ENCODE measurements at places on chromosomes 2 and 18.

DNA sequence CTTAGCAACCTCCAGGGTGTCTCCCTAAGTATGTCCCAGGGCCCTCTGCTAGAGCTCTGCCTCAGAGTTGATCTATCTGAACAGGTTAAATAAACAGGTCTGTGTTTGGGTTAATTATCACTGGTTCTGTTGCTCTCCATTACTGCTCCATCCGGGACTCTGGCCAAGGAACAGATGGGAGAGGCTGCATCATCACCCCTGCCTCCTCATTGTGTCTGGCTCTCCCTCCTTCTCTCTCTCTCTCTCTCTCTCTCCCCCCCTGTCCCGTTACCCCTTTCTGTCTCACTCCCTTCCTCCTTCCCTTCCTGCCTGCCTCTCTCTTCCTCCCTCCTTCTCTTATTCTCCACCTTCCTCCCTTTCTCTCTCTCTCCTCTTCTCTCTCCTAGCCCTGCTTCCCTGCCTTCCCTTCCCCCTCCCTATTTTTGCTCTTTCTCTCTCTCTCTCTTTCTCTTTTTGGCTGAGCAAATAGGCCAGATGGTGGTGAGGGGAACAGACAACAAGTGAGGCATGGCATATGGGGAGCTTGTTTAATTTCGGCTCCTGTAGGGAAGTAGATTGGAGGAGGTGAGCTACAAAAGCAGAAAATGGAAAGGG lies 62.1 kb downstream of the SETBP1 start:
- DNase-seq: no peak

DNA sequence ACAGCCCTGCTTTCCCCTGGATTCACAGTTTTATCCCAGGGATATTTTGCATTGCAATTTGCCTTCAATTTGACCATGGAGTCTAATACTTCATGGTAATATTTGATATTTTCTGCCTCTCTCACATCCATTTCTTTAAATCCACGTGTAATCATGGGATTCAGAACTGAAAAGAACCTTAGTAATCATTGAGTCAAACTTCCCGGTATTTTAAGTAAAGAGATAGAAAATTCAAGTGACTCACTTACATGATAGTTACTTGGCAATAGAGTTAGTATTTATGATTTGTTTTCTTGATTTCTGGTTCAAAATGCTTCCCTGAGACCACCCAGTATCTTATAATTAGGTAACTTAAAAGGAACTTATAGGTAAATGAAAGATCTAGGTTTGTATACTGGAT lies 33.7 kb upstream of the CDC42EP3 start:
- DNase-seq: no peak

GRCh38 chr2:13654416-13654815 lies 937.7 kb downstream of the TRIB2 start:
- DNase-seq: no peak

GRCh38 chr2:234708717-234709116 lies 211.8 kb upstream of the ARL4C start:
- DNase-seq: no peak

DNA sequence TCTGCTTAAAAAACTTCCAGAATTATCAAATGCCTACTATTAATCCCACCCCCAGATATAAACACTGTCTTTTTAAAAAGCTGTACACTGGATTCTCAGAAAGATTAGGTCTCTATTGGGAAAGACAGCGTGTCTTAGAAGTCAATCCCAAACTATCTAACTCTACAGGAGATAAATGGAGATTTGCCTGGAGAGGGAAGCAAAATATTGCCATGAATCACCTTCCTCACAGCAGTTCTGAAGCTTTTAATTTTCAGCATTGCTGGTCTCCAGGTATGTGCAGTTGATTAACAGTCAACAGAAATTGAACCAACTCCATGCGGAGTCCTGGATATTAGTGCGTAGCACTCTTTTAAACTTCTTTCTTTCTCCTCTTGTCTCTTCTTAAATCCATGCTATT lies 122.2 kb downstream of the DSC3 start:
- no peak for DNase-seq

- DNase-seq: no peak
These were observed 25.4 kb downstream of the TYMS start for GRCh38 chr18:682833-683232.

DNA sequence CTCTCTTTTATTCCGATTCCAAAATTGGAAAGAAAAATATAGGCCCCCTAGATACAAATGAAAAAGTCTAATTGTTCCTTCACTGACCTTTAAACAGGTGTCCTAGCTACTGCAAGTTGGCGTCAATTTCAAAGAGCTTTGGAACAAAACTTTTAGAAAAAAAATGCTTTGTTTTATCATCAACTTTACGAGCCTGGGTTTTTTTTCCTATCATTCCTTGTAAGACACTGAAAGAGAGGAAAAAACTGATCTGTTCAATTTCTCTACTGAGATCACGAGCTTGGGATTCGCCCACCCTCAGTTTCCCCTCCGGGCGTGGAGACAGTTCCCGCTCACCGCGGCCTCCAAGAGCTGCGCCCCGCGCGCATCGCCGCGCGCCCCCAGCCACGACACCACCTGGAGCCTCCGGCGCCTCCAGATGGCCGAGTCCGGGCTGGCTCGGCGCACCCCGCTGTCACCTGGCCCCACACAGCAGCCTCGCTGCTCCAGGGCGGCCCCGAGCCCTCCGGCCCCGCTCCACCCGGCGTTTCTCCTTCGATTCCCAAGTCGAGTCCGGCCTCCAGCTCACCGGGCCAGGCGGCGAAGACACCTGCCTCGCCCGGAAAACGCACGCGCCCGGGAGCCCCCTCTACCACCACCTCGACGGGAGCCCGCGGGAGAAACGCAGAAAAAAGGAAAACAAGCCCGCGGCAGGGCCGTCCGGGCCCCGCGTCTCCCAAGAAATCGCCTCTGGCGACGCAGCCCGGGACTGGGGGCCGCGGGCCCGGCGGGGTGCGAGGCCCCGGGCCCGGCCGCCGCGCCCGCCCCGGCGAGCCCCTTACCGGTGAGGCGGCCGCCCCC lies 656 bp downstream of the TBC1D8 start:
- peak; percentile 37 for DNase-seq

DNA sequence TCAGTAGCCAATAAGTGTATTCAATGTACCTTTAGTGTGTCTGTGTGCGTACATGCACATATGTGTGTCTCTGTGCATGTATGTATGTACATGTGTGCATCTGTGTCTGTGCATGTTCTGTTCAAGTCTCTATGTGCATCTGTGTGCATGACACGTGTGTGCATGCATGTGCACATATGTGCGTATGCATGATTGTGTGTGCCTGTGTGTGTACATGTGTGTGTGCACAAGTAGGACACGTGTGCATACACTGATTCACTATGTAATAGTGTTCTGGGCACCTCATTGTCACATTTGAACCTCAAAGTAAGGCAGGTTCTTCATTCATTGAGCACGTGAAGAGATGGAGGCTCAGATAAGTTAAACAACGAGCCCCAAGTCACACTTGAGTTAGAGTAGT lies 142.6 kb upstream of the COPS8 start:
- no peak for DNase-seq

DNA sequence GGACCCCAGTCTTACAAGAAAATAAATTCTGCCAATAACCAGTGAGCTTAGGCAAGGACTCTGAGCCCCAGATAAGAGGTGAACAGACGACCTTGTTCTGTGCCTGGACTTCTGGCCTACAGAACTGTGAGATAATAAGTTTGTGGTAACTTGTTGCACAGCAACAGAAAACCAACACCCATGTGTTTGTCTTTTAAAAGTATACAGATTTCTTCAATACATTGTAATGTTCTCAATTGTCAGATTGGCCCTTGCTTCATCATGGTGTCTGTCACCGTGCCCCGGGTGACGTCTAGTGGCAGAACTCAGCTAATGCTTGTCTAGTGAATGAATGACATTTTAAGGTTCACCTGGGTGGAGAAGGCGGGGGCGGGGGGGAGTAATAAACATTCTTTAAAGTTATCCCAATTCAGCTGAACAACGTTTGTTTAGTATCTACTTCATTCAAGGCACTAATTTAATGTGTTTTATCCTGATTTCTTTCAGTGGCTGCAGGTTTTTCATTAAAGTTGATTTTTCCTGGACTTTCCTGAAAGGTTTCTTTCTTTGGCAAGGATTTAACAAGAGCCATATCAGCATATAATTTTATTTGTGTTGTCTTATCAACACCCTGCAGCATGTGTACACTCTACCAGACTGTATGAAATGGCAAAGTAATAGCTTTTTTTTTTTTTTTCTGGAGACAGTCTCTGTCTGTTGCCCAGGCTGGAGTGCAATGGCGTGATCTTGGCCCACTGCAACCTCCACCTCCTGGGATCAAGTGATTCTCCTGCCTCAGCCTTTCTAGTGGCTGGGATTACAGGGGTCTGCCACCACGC lies 123.8 kb upstream of the DLX2 start:
- DNase-seq: no peak

GRCh38 chr18:72187956-72188355 lies 356.2 kb downstream of the CBLN2 start:
- DNase-seq: no peak

GRCh38 chr18:44852818-44853217 lies 172.1 kb downstream of the SETBP1 start:
- no peak for DNase-seq

DNA sequence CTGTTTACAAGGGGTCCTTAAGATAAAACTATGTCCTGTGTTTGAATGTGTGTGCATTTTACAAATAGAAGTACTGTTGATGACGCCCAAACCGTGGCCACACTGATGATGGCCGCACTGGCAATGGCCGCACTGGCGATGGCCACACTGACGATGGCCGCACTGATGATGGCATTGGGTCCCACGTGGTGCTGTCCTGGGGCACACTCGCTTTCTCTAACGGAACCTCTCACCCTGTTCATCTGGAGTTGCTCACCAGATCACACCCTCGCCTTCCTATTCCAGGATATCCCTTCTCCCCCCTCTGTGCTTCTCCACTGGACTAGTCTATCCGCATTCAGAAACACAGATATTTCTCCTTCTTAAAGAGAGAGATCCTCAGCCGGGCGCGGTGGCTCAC lies 192.4 kb downstream of the EIPR1 start:
- no peak for DNase-seq

- DNase-seq: no peak
These were observed 865.1 kb upstream of the VRK2 start for GRCh38 chr2:57181315-57182038.

GRCh38 chr2:159164457-159164911 lies 122.0 kb downstream of the WDSUB1 start:
- no peak for DNase-seq

GRCh38 chr18:70290482-70291294 lies 1.8 kb downstream of the SOCS6 start:
- no peak for DNase-seq

GRCh38 chr18:63099848-63100629 lies 219.5 kb downstream of the BCL2 start:
- DNase-seq: no peak

- DNase-seq: no peak
These were observed 136.4 kb downstream of the GLI2 start for GRCh38 chr2:120871881-120872620.

GRCh38 chr2:111636905-111637304 lies 247.1 kb downstream of the ANAPC1 start:
- DNase-seq: no peak

GRCh38 chr2:238220892-238221521 lies 17.5 kb upstream of the ILKAP start:
- DNase-seq: no peak

- DNase-seq: no peak
These were observed 23.3 kb downstream of the REEP1 start for GRCh38 chr2:86314125-86314524.

- no peak for DNase-seq
These were observed 51.0 kb upstream of the TMEM18 start for GRCh38 chr2:728165-728564.

GRCh38 chr2:381941-382727 lies 94.2 kb upstream of the ALKAL2 start:
- no peak for DNase-seq

DNA sequence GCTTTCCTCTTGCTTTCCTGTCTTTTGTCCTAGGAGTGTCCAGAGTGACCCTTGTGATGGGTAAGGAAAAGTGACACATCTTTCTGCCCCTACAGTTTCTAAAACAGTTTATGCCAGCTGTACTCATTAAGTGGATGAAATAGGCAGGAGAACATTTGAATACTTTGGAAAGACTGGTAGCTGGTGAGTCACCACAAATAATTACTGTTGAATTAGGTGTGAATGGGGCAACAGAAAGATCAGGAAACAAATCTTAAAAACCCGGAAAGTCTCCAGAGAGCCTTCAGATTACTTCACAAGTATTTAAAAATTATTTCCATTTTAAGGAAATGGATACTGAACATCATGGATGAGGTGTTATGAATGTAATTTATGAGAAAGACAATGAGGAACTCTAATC lies 278.5 kb downstream of the CLIP4 start:
- no peak for DNase-seq

GRCh38 chr2:10829299-10829698 lies 16.7 kb upstream of the PDIA6 start:
- DNase-seq: no peak

DNA sequence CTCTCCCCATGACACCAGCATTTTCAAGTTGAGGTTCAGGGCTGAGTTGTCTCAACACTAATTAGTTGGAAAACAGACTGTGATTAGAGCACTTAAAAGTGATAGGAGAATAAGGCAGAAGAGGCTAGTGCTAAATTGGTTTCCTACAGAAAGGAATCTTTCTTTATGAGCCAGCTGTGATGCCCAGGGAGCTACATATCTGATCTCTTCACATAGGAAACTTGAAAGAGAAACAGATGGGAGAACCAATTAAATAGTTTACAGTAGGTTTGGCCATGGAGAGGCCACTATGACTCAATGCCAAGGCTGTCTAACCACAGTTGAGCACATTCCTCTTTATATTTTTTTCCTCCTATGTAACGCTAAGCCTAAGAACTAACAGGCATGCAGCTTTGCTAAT lies 418.3 kb upstream of the CYRIA start:
- no peak for DNase-seq

- no peak for DNase-seq
These were observed 594.0 kb upstream of the VRK2 start for GRCh38 chr2:57452634-57453033.

DNA sequence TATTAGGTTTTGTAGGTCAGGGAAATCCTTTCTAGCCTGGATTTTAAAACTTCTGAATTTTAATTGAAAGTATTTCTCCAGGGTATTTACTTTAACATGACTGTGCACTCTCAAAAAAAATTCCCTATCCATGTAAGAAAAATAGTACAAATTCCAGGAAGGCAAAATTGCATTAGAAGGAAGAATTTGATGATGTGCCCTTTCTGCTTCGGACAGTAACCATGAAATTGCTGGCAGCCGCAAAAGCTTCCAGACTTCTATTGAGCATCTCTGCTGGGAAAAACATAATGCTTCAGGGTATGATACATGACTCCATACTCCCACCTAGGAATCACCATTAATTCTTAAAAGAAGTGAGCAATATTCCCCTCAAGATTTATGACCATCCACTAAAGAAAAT lies 17.2 kb upstream of the KLF7 start:
- DNase-seq: no peak
